ENCODE measurements at places on chromosomes 7 and 10.

DNA sequence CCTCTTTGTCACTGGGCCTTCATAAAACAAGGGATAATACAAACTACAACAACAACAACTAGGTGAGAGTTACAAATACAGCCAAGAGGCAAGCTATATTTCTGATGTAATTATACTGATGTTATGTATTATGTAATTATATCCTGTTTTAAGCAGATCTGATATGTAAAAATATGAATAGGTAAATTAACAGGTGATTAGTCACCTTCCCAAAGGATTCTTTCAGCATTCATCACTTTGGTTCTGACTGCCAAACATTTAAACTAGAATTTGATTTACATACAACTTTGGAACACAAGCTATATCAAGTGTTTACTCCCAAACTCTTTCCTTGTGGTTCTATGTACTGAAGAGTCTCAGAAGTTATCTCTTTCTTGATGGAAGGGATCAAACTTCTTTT lies 53.7 kb downstream of the BEND7 start:
- DNase-seq: no peak

GRCh38 chr10:91614225-91614624 lies 18.6 kb downstream of the PPP1R3C start:
- no peak for DNase-seq

- no peak for DNase-seq
Measured at GRCh38 chr7:28988810-28989209, 30.7 kb upstream of the TRIL start.

DNA sequence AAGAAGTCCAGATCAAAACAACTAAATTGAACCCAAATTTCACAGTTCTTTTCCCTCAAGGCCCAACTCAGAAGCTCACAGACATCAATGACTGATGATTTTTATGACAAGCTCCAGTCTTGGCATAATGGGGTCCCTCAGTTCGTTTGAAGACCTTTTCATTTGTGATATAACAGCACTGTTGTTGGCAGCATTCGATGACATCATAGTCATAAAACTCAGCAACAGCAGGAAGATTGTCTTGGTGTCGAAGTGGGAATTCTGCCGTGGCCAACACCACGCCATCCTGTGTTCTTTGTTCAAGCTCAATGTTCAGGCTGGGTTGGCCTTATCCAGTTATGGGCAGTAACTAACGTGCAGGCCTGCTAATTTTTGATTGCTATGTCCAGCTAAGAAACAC lies 261.7 kb downstream of the C7orf25 start:
- DNase-seq: no peak

DNA sequence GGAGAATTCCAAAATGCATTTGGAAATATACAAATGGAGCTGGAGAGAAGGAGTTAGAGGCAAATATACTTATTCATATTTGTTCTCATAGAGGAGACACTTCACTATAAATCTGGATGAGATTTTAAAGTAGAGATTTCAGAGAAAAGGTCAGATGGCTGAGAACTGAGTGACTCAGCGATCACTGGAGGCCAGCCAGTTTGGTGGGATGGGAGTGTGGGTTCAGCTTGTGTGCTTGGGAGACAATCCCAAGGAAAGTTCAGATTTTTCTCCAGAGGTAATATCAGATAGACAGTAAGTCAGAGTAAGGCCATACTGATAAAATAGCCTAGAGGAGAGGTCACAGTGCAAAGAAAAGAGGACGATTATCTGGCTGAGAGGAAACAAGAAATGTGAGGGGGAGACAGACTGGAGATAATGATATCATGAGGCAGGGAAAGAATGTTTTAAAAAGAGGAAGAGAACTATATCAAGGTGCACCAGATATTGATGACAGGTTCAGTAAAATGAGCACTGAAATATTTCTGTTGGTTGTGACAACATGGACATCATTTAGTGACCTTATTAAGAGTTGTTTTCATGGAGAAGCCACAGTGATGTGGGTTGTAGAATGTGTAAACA lies 67.0 kb downstream of the MDFIC start:
- DNase-seq: peak; percentile 79

DNA sequence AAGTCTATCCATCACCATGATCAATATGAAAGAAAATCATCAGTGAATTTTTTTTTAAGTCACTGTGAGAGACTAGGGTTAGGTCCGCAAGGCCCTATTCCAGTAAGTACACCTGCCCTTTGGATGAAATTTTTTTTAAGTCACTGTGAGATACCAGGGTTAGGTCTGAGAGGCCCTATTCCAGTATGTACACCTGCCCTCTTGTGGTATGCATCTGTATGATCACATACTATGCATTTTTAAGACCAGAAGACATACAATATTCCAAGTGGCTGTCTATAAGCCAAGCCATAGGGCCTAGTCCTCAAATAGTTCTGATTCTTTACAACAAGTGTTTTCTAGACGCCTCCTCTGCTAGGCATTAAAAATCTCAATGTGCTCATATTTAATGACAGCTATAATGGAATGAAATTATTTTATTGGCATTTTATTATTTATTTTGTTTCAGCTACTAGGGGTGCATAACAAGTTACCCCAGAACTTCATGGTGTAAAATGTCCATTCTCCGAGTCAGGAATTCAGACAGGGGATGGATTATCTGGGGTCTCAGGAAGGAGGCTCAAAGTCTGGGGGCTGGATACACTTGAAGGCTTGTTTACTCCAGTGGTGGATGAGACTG lies 53.1 kb downstream of the TEX36 start:
- DNase-seq: no peak

DNA sequence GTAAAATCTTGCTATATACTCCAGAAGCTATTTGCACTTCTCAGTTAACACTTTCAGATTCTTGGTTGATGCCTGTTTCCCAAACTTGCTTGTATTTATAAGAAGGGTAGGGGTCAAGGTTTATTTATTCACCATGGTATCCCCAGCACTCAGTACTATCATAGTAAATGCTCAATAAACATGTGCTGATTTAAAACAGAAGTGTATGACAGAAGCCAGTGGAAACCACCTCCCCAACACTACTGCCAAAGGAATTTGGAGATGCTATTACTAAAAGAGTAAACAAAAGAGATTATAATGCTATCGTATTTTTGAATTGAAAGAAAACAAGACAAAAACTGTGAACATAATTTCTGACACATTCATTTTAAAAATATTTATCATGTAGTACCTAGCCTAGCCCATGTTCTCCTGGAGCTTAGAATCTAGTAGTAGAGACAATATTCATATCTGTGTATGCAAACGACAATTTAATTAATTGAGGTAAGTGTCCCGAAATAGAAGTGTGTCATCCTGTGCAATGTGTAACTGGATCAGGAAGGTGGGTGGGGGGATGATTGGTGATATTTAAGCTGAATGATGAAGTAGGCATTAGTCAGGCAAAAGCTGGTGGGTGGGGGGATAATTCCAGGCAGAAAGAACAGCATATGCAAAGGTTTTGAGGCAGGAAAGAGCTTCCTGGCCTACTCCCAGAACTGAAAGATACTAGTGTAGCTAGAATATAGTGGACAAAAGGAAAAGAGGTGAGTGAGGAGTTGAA lies 77.5 kb downstream of the HGF start:
- no peak for DNase-seq

DNA sequence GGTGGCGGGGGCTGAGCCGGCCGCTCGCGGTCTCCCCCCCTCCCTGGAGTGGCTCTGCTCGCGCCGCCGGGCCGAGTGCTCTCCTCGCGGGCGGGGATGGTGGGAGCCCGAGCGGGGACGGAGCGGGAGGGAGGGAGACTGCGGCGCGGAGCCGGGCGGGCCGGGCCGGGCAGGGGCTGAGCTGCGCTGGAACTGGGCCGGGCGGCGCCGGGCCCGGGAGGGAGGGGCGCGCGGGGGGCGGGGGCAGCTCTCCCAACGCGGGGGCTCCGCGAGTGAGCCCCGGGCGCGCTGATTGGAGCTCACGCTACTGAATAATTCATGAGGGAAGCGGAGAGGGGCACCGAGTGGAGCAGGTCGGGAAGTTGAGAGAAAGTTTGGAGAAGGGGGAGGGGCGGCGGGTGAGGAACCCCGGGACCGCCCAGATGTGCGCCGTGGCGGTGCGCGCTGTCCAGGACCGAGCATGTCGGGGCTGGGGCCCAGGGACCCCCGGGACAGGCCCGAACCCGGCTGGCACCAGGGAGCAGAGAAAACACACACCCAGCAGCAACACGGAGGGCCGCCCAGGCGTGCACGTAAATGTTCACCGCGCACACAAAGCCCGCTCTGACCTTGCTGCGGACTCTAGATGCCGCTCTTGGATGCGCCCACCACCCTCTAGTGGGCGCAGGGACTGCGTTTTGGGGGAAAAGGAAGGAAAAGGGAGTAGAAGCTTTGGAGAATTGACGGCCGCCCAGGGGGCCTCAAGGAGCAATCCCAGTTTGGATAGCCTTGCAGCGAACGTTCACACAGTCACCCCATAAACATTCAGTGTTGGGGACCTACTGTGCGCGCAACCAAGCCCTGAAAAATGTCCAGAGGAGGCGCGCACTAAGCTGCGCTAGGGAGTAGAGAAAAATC lies at the start of gene EPHB4:
TSS of gene EPHB4 (minus strand) at position 194 of the 897 bp plus-strand sequence. CDS start 493 bp downstream, outside the sequence.
- peak; percentile 86 for DNase-seq

- no peak for DNase-seq
Measured at GRCh38 chr10:84065804-84066601, 73.3 kb upstream of the GHITM start.

DNA sequence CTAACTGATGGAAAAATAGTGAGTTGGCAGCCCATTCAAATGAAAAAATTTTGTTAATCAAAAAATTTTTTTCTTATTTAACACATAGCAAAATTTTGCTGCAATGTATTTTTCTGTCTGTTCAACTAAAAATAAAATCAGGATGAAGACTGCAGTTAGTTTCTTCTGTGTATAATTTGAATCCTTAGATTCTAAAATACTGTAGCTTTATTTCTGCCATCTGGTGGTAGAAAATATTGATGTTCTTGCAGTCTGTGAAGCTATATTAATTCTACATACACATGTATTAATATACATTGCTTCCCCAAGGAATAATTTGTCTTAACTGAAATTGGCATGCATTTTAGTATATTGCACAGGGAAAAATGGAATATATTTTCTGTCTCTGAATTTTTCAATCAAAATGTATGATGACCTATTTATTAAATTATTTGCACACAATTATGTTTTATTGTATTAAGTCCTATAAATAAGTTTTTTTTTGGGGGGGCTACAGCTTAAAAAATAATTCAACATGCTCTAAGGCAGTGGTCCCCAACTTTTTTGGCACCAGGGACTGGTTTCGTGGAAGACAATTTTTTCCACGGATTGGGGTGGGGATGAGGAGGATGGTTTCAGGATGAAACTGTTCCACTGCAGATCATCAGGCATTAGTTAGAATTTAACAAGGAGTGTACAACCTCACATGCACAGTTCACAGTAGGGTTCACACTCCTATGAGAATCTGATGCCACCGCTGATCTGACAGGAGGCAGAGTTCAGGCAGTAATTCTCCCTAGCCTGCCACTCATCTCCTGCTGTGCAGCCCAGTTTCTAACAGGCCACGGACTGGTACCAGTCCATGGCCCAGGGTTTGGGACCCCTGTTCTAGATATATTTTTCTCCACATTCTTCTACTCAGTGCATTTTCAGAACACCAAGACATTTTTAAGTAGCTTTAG lies 119.4 kb downstream of the GNAT3 start:
- no peak for DNase-seq

DNA sequence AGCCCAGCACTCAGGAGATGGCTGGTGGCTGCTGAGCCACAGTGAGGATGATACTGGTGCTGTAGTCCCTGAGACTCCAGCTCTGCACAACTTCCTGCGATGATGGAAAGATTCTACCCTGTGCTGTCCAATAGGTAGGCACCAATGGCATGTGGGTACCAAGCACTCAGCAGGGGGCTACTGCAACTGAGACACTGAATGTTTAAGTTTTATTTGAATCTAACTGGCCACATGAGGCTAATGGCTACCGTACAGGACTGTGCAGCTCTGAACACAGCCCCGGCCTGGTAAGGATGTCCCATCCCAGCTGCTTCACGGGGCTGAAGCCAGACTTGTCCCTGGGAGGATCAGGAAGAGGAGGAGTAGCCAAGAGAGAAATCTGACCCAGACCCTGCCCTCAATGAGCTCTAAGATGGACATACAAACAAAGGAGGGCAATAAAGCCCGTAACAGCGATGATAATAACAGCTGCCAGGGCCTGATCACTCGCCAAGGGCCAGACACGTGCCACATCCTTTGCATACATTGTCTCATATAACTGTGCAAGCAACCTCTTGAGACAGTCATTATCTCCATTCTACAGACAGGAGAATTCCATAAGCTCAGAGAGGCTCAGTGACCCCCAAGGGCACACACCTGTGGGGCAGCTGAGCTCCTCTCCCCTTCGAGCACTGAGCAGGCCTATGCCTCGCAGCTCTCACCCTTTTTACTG lies 3.8 kb downstream of the GPRIN2 start:
- DNase-seq: peak; percentile 55

- no peak for DNase-seq
Measured at GRCh38 chr10:126459878-126460481, 71.7 kb upstream of the ADAM12 start.

DNA sequence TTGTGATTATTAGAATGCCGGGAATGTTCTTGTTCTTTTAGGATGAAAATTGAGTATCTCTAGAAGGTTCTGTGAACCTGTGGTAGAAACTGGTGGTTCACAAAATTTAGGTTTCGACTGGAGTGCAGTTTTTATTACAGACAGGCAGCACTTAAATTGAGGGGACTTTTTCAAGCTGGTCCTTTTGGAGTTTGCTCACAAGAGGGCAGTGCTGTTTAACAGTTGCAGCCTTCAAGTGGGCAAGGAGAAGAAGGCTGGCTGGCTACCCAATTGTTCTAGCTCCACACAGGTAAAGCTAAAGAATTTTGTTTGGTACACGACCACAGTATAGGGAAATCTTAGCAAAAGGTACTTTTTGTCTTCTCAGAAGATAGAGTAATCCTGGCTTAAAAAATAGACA lies 233.6 kb downstream of the SNX13 start:
- DNase-seq: peak; percentile 63

GRCh38 chr7:78092331-78092730 lies 293.8 kb downstream of the PHTF2 start:
- no peak for DNase-seq

GRCh38 chr7:7693881-7694280 lies 24.5 kb downstream of the RPA3 start:
- no peak for DNase-seq

DNA sequence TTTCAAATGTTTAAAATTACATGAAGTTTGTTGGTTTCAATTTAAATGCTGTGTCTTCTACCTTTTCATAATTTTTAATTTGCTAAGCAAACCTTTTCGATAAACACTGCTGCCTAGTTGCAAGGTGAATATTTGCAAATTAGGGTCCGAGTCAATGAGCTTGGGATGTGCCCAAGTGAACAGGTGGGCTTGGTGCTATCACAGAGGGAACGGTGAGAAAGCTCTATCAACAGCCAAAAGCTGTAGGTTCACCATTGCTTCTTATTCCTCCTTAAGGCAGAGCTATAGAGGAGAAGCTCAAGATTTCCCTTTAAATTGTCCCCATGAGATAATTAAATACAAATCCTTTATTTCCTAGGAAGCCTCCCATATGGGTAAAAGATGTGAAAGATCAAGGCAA lies 245.3 kb upstream of the CELF2 start:
- no peak for DNase-seq

Data from sciatic nerve (tissue), 2 donors.